Activated naive CD4-positive, alpha-beta T cell (primary cell): ENCODE measurements at places on chromosomes 16 and 17.

GRCh38 chr16:88067530-88068411 is 116.5 kb downstream of the BANP start:
- DNase-seq: no peak

GRCh38 chr16:79202977-79203376 is 397.6 kb downstream of the MAF start:
- DNase-seq: no peak

- no peak for DNase-seq
These were observed 82.2 kb downstream of the MYO1D start for GRCh38 chr17:32794533-32795246.

DNA sequence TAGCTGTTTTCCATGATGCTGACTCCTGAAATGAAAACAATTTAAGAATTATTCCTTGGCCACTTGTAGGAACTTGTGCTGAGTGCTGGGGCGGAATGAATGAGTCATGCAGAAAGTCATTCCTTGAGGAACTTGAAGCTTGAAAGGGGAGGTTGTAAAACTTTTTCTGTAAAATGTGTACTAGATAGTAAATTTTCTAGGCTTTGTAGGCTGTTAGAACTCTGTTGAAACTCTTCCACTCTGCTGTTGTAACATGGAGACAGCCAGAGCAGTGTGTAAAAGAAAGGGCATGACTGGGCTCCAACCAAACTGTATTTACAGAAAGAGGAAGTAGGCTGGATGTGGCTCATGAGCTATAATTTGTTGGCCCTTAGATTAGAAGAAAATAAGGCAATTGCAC is 46.1 kb downstream of the ABCA8 start:
- DNase-seq: no peak

DNA sequence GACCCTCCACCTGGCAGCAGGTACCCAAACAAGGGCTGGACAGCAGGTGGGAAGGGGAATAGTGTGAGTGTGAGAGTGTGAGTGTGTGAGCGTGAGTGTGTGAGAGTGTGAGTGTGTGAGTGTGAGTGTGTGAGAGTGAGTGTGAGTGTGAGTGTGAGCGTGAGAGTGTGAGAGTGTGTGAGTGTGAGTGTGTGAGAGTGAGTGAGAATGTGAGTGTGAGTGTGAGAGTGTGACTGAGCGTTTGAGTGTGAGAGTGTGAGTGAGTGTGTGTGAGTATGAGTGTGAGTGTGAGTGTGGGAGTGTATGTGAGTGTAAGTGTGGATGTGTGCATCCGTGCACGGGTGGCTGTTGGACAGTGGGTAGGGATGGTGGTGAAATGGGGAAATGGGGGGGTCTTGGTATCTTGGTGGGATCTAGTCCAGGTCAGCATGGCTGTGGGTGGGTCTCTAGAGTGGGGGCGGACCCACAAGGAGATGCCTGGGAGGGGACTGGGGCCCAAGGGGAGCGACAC is 408 bp downstream of the ADGRG1 start:
- no peak for DNase-seq

GRCh38 chr17:62008294-62008693 is 56.8 kb downstream of the MED13 start:
- DNase-seq: no peak

DNA sequence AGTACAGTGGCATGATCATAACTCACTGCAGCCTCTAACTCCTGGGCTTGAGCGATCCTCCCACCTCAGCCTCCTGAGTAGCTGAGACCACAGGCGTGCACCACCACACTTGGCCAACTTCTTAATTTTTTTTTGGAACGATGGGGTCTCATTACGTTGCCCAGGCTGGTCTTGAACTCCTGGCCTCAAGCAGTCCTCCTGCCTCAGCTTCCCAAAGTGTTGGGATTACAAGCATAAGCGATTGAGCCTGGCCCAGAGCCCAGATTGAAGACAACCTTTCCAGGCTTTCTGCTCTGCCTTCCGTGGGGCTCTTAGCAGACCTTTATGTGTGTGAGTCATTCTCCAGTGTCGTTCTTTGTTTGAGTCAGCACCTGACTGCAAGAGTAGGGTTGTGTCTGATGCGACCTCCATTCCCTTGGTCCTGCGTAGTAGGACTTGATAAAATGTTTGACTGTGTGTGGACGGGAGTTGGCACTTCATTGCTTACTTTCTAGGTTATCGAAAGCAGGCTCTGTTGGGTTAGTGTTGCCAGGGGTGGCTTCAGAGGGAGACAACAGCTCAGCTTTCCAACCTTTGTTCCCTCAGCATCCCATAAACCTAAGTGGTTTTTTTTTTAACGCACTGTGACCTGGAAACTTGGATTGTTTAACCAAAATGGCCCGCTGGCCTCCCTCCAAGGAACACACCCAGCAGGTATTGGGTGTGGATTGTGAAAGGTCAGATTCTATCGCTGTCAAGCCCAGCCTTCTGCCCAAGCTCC is 26.4 kb downstream of the EEF2K start:
- no peak for DNase-seq

GRCh38 chr17:50924800-50925199 is 58.6 kb upstream of the TOB1 start:
- no peak for DNase-seq

- DNase-seq: no peak
These were observed 19.4 kb downstream of the SLC47A1 start for GRCh38 chr17:19553036-19553435.

GRCh38 chr16:67263201-67263600 is 14.4 kb downstream of the SLC9A5 start:
- no peak for DNase-seq

GRCh38 chr17:29256735-29257466 is 10.2 kb downstream of the CRYBA1 start:
- no peak for DNase-seq

- DNase-seq: no peak
These were observed 49.0 kb upstream of the CHMP6 start for GRCh38 chr17:80942423-80943345.

DNA sequence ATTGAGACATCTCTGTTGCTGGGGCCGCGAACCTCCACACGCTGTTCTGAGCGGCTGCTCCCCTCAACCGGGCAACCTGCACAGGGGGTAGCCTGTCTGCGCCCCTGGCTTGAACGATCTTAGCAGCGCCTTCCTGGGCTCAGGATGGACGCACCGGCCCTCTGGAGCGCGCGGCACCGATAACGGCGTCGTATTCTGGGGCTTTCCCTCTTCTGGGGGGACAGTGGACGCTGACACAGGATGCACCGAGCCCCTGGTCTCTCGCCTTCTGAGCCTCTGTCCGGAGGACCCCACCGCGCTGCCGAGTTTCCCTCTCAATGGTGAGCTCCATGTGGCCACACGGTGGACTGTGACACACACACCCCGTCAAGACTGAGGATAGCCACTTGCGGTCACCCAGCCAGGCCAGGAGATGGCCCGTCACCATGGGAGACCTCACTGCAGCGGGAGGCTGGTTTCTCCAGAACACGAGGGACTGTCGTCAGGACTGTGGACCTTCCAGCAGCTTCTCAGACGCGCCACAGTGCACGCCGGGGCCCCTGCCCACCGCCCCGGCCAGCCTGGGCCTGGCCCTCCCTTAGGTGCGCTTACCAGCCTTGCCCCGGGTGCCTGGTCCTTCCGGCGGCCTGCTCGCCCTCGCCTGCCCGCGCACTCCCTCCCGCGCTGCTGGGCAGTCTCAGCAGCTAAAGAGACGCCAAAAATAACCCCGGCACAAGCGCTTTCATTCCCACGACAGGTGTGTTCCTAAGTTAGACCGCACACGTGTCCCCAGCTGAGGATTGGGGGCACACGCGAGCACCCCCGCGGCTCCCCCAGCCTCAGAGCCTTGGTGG is 30.0 kb upstream of the PABPN1L start:
- no peak for DNase-seq

DNA sequence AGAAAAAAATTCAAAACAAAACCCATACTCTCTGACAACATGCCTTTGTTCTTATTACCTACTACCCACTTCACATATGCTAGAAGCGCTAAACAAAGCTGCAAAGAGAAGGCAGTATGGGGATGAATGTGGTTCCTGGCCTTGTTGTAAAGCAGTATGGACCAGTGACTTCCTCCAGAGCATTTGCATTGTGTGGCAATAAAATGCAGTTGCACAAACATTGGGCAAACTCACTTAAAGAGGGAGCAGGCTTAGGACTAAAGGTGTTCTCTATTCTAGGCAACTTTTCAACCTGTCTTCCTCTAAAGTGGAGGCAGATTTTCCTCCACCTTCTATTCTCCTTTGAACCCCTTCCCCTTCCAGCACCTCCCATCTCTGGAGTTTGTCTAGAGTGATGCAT is 17.1 kb downstream of the TMIGD1 start:
- DNase-seq: no peak

DNA sequence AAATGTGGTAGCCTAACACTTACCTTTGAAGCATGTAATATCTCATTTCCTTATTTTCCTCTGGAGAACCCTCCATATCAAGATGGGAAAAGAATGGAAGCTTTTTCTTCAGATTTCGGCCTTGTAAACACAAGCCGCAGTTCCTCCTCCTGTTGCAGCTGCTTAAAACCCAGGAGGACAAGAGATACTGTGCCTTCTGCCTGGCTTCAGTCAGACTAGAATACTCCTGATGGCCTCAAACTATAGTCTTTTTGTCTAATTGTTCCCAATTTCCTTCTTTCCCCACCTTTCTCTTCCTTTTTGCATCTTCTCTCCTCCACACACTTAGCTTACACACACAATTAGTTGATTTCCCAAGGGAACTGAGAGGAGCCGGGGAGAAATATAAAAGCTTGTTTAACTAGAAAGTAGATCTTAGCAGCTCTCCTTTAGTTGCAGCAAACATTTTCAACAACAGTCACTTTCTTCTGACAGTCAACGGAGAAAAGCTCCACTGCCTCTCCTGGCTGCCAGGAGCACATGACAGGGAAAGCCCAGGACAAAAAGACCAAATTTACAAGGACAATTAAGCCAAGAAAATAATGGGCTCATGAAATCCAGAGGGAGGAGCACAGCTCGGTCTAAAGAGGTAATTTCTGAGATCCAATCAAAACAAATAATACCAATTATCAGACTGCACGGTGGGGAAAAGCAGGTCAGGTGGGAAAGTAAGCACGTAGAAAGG is 76.4 kb upstream of the C17orf78 start:
- no peak for DNase-seq

DNA sequence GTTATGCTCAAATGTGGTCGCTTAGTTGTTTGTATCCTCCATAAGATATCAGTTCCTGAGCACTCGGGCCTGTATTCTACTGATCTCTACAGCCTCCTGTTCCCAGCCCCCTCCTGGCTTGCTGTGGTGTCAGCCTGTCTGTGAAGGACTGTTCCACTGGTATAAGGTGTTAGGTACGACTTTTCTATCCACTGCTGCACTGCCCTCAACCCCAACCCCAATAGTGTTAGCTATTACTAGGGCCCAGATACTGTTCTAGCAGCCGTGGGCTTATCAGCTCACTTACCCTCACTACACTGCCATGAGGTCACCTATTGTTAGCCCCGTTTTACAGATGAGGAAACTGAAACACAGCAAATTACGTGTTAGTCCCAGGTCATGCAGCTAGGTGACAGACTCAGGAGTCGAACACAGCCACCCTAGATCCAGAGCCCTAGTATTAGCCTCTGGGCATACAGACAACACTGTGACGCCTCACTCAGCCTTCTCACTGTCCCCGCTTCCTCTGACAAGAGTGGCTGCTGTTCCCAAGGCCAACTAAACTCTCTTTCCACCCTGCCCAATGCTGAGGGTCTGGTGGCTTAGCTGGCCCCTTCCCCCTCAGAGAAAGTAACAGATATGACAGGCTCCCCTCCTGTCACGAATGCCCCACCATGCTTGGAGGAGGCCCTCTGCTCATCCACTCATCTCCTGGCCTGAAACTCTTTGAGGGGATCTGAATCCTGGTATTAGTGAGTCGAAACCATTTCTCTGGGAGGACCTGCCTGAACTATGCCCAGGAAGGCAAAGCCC is 25.6 kb upstream of the ZNF652 start:
- DNase-seq: no peak

DNA sequence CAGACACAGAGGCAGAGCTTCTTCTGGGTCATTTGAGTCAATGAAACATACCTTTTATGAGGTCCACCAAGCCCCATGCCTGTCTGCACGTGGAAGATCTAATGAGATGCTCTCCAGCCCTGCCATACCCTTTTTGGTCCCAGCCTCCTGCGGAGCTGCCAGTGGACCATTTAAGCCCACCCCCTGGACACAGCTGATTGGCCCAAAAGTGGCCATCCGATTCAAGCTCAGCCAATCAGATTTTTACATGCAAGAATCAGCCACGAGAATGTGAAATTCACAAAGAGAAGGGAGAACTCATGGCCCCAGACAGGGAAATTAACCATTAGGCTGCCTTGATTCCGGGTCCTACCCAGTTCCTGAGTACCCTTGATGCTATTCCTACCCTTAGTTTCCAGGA is 231.0 kb upstream of the EEF2KMT start:
- DNase-seq: no peak

DNA sequence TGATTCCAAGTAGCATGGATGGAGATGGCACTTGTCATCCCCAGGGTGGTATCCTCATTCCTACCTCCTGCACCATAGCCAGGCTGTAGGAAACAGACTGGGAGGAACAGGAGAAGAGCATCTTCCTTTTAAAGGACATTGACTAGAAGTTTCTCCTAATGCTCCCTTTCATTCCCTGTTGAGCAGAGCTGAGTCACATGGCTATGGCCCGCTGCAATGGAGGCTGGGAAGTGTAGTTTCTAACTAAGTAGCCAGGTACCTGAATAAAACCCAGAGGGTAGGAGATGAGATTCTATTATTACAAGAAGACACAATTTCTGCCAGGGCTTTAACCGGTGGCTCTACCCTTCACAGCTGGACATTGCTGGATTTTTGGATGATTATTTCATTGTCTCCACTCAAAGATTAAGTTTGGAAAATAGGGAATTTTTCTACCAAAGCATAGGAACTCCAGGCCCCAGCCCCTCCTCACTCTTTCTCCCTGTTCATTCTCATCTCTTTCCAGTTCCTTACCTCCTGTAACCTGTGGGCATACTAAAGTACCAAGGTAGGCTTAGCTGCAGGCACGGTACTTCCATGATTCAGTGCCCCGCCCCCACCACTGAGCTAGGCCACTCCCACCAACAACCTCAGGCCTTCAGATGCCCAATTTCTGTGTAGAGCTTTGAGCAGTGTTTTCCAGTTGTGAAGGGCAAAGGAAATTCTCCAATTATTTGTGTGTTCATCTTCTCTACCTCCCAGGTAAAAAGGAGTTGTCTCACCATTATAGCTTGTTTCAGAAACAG is 378.3 kb downstream of the CDH13 start:
- DNase-seq: no peak

- no peak for DNase-seq
These were observed 58.6 kb downstream of the EMP2 start for GRCh38 chr16:10521681-10522274.

DNA sequence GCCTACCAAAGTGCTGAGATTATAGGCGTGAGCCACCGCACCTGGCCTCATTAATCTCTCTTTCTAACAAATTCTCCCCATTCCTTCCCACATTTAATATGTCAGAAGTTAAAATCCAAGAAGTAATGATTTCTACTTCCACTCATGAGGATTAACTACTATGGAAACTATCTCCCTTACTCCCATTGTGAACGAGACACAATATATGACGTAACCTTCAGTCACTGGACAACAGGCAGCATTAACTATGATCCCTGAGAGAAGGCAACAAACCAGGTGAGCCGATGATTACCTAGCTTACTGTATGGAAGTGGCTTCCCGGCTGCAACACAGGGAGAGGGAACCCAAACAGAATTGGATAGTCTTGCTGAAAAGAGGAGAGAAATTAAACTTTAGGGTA is 20.0 kb downstream of the GLG1 start:
- DNase-seq: no peak
